Astrocyte (in vitro differentiated cells and primary cell): ENCODE measurements at places on chromosomes 5 and 9. TPM values are rescaled to one million over a fixed set of nuclear protein-coding genes. Genes with fewer than 3 reads are reported as not detected.

Gene SPINK6
- not detected in 2 replicates for total RNA-seq

Gene ARID3C
- total RNA-seq = 0.16 and 0.19 TPM in 2 replicates

Gene PCSK1
- 0.18 and 0.48 TPM in 2 replicates for total RNA-seq

Gene NPR3
- 0.50 and 1.1 TPM in 2 replicates for total RNA-seq

Gene POLK
- total RNA-seq = 27.5 and 27.6 TPM in 2 replicates

DNA sequence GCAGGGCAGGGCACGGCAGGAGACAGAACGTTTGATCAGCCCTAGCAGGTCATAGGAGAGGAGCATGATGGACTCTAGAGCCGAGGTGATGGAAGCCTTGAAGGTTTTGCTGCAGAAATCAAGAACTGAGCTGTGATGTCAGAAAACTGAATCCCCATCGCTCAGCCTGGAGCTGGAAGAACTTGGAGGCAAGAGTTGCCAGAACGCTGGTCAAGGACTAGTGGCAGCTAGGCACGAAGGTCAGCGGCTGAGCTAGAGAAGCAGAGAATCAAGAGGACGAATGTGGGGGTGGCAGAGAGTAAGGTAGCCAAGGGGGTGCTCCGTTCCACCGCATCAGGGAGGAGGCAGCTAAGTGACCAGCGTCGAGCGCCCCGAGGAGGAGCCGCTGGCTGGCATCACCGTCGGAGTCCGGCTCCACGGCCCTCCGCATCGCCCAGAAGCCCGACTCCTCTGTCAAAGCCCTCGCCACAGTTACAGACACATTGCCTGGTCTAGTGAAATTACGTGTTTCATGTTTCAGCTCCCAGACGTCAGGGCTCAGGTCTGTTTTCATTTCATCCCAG lies 1.2 kb upstream of the GALNT10 start:
- no peak for DNase-seq

DNA sequence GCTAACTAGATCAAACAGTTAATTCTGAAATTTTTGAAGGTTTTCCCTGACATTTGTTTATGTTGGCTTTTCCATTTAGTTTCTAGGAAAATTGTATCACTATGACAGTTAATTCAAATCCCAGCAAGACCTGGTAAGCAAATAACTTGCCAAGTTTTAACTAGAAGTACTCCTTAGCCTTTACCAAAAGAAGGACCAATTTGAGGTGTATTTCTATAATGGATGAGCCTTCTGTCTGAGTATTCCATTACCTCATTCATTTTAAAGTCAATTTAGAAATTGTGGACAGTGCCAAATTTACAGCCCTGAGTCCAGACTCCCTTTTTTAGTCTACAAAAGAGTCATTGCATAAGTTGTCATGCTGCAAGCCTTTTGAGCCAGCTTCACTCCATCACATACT lies 687.6 kb downstream of the CETN3 start:
- no peak for DNase-seq

DNA sequence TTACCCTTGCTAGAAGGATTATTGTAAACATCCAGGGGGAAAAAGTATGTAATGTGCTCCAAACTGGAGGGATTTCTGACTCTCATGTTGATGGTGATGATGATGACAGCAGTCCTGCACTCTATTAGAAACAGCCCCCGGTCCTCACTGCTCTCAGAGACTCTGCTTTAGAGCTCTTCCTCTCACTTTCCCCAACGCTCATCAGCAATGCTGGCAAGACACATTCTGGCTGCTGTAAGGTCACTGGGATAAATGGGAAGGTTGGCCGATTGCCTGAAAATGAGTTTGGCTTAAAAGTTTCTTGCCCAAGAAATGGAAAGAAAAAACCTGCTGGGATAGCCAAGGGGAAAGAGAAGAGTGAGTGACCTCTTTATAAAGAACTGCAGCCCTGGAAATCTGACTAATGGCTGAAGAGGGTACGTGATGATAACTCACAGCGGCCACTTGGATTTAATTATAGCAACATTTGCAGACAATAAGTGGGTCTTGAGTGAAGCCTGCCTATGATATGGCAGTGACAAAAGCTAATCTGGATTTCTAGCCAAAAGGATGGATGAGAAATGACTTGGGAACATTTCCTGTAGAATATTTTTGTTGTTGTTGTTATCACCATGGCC lies 235.8 kb downstream of the TMEM38B start:
- no peak for DNase-seq

DNA sequence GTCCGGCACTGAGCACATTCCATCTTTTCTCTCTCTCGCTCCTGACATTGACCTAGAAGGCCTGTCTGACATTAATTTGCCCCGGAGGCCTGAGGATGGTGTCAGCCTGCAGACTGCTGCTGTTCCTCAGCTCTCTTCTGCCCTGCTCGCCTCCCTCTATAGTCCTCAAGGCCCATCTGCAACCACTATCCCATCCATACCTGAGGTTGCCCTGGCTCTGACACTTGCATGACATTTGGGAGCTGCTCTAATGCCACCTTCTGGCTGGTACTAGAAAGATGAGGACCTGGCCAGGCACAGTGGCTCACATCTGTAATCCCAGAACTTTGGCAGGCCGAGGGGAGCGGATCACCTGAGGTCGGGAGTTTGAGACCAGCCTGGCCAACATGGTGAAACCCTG lies 38.6 kb upstream of the GGTA1 start:
- no peak for DNase-seq

DNA sequence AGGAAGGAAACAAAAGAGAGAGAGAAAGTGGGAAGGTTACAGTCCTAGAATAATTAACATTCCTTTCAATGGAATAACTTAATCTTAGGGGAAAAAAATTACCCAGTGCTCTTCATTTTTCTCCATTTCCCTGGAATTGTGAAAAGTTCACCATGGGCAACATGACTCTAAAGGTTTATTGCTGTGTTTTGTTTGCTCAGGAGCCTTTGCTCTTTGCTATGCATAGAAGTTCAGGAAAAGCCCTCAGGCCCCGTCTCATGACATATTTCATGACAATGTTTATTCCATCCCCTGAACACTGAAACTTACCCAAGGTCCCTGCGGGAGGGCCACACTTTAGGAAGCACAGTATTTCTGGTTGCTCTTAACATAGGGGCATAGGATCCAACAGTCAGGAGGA lies 9.8 kb upstream of the CTSL start:
- no peak for DNase-seq

GRCh38 chr5:93406971-93407401 lies 174.0 kb downstream of the NR2F1-AS1 start:
- DNase-seq = no peak

- no peak for DNase-seq
Measured at GRCh38 chr5:155919126-155919525, 407.8 kb upstream of the SGCD start.

- no peak for DNase-seq
Measured at GRCh38 chr5:154038261-154038706, 426 bp downstream of the FAM114A2 start.

- no peak for DNase-seq
Measured at GRCh38 chr9:135051316-135052038, 36.0 kb upstream of the OLFM1 start.
